ENCODE measurements at places on chromosomes 16 and 17.
A peak's percentile ranks its signal among the peaks of the same experiment; 100 is the strongest.

DNA sequence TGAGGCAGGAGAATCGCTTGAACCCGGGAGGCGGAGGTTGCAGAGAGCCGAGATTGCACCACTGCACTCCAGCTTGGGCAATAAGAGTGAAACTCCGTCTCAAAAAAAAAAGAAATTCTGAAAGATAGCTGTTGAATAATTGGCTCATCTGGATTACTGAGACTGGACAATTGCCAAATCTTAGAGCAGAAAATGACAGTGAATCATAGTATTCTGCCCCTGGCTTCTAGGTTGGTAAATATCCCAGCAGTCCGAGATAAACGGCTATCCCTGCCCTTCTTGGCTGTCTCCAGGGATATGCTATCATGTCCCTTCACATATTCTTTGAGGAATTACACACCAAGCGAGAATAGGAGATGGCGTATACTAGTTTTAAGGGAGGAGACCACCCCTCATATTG is 35.5 kb upstream of the METTL16 start:
- no peak overlapping the region for H3K27ac ChIP-seq
- DNase-seq: no peak
- no peaks in the 10 kb centered on the region for H3K27me3 ChIP-seq
- no peaks in the 10 kb centered on the region for H3K36me3 ChIP-seq
- H3K4me1 ChIP-seq: no peaks in the 10 kb centered on the region
- no peak overlapping the region for H3K4me3 ChIP-seq

GRCh38 chr16:72921106-72921505 is 126.8 kb downstream of the ZFHX3 start:
- H3K27me3 ChIP-seq: no peaks in the 10 kb centered on the region
- peaks cover 4% of the 10 kb centered on the region for H3K4me1 ChIP-seq
- no peak for DNase-seq

GRCh38 chr16:71882505-71883167 is 1.3 kb downstream of the ZNF821 start:
- peak; percentile 58 for DNase-seq
- peak overlapping the region; percentile 91 for H3K27ac ChIP-seq
- no peaks in the 10 kb centered on the region for H3K27me3 ChIP-seq
- H3K4me1 ChIP-seq: peaks cover 22% of the 10 kb centered on the region
- peaks cover 5% of the 10 kb centered on the region for H3K36me3 ChIP-seq

GRCh38 chr17:76467366-76467765 is at the start of gene AANAT:
AANAT (plus strand) TSS chr17:76467603; CDS start chr17:76468747, 1,144 bp downstream.
- peaks cover 10% of the 10 kb centered on the region for H3K36me3 ChIP-seq
- no peak for DNase-seq
- H3K27ac ChIP-seq: no peak within 1 kb of the TSS
- H3K4me1 ChIP-seq: no peaks in the 10 kb centered on the region
- no peak within 1 kb of the TSS for H3K4me3 ChIP-seq

- H3K36me3 ChIP-seq: no peaks in the 10 kb centered on the region
- H3K27ac ChIP-seq: no peak overlapping the region
- no peak overlapping the region for H3K4me3 ChIP-seq
- H3K27me3 ChIP-seq: no peaks in the 10 kb centered on the region
- no peaks in the 10 kb centered on the region for H3K4me1 ChIP-seq
Observed at GRCh38 chr17:16915752-16916556, 56.0 kb downstream of the TNFRSF13B start.

DNA sequence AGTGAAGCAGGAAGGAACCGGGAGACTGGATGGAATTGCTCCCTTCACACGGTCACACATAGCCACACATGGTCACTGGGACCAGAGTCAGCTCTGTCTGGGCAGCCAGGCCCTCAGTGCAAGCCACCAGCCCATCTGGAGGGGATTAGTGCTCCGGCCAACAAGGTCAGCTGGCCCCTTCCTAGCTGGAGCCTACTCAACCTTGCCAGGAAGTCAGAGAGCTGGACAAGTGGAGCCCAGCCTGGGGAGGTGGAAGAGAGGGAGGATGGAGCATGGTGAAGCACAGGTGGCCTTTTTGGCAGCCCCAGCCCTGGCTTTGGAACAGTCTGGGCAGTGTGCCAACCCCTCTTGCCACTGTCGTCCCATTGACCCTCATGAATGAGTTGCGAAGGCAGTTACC is 3.7 kb upstream of the CACNA1G start:
- no peak for DNase-seq
- H3K4me3 ChIP-seq: no peak overlapping the region
- H3K27me3 ChIP-seq: peaks cover 34% of the 10 kb centered on the region
- peaks cover 27% of the 10 kb centered on the region for H3K4me1 ChIP-seq
- H3K36me3 ChIP-seq: no peaks in the 10 kb centered on the region

GRCh38 chr16:81471882-81472281 is 27.3 kb downstream of the CMIP start:
- H3K36me3 ChIP-seq: no peaks in the 10 kb centered on the region
- no peak for DNase-seq
- H3K27ac ChIP-seq: no peak overlapping the region
- no peak overlapping the region for H3K4me3 ChIP-seq
- peaks cover 40% of the 10 kb centered on the region for H3K4me1 ChIP-seq
